GM12864 (cell line): ENCODE measurements at places on chromosomes 7 and 10.

DNA sequence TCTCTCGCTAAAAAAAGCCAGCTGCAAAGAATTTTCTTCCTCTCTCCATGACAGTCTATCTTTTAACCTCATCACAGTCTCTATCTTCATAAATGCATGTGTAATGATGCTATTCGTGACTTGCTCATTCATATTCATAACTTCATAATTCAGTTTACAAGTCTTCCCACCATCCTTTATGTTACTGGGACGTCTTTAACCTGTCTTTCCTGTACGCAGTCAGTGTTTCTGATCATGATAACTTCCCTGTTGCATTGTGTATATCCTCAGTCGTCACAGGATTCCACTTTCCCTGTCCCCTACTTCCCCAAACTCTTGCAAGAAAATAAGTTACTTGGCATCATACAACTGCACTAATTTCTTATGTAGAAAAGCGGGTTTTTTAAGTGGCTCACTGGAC, 165.6 kb upstream of the ASAH2 start:
- DNase-seq = no peak

GRCh38 chr7:158452331-158452730, 135.3 kb downstream of the PTPRN2 start:
- no peak for DNase-seq

GRCh38 chr10:128487517-128487916, 361.3 kb upstream of the MKI67 start:
- no peak for DNase-seq

DNA sequence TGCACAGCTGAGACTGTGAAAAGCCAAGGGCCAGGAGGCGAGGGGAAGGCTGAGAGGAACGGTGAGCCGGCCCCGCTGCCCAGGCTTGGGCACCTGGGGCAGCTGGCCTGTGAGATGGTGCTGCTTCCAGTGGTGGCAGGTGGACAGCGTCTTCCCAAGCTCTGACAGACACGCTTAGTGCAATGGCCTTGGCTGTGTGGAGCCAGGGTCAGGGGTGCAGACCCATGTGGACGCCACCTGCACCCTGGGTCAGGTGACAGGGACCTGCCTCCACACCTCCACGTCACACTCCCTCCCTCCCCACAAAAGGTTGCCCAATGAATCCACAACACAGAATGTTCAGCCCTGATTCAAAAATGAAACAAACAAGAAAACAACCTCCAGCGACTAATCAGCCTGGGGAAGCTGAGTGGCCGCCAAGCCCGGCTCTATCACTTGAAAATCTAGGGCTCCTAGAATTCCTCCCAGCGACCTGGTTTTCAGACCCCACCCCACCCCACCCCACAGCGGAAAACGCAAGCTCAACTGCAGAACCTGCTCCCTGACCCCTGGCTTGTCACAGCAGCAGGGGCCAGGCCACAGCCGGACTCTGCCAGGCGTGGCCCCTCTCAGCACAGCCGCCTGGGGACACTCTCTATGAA, 54.3 kb downstream of the PRKAG2 start:
- no peak for DNase-seq

DNA sequence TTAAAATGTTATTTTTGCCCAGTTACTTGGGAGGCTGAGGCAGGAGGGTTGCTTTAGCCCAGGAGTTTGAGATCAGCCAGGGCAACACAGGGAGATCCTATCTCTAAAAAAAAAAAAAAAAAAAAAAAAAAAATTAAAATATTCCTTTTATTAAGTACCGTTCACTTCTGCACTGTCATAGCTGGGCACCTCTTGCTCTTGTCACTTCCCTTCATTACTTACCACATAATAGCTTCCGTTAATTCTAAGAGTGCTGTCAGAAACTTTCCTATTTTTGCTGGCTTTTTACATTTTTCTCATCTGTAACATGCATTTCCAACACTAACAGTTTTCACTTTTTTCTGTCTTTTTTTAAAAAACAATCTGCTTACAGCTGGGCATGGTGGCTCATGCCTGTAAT, 132.9 kb downstream of the PIP4K2A start:
- DNase-seq = no peak

- no peak for DNase-seq
These were observed 369.8 kb upstream of the SMIM30 start for GRCh38 chr7:113487925-113488731.

GRCh38 chr7:55212838-55213237, 152.3 kb upstream of the LANCL2 start:
- no peak for DNase-seq

- DNase-seq = no peak
These were observed 20.1 kb downstream of the TMEM176A start for GRCh38 chr7:150820578-150821198.

- peak; percentile 36 for DNase-seq
These were observed 168.0 kb upstream of the ZNF32 start for GRCh38 chr10:43816351-43817321.

GRCh38 chr10:63929831-63930467, 408.7 kb downstream of the REEP3 start:
- no peak for DNase-seq

GRCh38 chr7:70779321-70779720, 352.6 kb upstream of the GALNT17 start:
- no peak for DNase-seq

- no peak for DNase-seq
These were observed 36.2 kb upstream of the ZNF716 start for GRCh38 chr7:57413529-57414398.

DNA sequence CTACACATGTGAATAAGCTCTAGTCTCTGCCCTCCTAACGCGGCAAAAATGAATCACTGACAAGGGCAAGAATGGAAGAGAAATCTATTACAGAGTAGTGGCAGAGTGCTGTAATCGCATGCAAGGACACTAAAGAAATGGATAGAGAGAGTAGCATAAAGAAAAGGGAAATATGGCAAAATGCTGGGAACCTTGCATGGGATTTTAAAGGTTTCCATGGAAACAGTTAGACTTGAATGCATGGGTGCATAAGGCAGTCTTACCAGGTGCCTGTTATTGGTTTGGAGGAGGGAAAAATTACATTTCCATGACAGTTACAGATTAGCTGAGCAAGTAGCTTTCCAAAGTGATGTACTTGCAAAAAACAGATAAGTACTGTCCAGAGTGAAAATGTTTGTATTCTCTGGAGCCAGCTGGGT, 233.4 kb downstream of the PTN start:
- DNase-seq = no peak

GRCh38 chr10:79048639-79049550, 19.9 kb upstream of the ZMIZ1 start:
- DNase-seq = no peak

DNA sequence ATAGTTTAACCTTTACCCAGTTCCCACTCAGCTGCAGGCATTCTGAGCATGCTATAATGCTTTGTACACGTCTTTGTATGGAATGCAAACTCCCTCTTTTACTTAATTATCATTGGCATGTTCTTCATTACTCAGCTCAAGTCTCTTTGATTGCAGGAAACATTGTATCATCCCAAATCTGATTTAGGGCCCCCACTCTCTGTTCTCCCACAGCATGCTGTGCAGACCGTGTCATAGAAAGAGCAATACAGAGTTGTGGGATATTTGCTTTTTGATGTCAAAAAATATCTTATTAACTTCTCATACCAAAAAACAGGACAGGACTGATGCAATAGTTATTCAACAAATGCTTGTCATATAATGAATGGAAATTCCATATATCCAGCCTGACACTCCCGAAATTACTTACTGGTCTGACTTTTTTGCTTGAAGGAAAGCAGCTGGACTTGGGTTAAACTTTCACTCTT, 1081.5 kb upstream of the C7orf33 start:
- DNase-seq = no peak

DNA sequence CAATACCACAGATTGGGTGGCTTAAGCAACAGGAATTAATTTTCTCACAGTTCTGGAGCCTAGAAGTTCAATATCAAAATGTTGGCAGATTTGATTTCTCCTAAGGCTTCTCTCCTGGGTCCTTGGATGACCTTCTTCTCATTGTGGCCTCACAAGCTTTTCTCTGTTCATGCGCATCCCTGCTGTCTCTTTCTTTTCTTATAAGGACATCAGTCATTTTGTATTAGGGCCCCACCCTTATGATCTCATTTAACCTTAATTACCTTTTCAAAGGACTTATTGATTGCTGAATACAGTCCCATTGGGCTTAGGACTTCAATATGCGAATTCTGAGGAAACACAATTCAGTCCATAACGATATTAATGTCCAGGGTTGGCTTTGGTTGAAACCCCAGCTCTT, 285.4 kb downstream of the HDAC9 start:
- no peak for DNase-seq

DNA sequence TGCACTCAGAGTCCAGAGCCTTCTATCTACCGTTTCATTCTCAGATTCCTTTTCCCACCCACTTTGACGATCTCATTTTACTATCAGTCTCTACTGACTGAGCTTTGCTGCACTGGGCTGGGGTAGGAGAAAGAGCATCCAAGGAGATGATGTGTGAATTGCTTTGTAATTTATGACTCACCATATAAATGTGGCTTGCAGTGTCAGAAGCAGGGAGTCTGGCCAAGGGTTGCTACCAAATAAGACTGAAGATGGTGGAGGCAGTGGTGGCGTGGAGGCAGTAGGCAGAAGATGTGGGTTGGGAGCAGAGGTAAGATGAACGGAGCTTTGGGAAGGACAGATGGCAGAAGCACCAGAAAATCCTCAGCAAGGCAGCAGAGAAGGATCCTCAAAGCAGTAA, 73.3 kb upstream of the AGK start:
- DNase-seq = no peak

GRCh38 chr10:59373071-59373470, 10.7 kb upstream of the FAM13C start:
- DNase-seq = no peak
